NCI-H446 treated with DMSO at 0.1 percent for 48 hours (cell line): ENCODE measurements at places on chromosomes 6 and 20.

- DNase-seq, result peak; percentile 20
Observed at GRCh38 chr6:31791324-31792089, 4.0 kb downstream of the VARS1 start.

DNA sequence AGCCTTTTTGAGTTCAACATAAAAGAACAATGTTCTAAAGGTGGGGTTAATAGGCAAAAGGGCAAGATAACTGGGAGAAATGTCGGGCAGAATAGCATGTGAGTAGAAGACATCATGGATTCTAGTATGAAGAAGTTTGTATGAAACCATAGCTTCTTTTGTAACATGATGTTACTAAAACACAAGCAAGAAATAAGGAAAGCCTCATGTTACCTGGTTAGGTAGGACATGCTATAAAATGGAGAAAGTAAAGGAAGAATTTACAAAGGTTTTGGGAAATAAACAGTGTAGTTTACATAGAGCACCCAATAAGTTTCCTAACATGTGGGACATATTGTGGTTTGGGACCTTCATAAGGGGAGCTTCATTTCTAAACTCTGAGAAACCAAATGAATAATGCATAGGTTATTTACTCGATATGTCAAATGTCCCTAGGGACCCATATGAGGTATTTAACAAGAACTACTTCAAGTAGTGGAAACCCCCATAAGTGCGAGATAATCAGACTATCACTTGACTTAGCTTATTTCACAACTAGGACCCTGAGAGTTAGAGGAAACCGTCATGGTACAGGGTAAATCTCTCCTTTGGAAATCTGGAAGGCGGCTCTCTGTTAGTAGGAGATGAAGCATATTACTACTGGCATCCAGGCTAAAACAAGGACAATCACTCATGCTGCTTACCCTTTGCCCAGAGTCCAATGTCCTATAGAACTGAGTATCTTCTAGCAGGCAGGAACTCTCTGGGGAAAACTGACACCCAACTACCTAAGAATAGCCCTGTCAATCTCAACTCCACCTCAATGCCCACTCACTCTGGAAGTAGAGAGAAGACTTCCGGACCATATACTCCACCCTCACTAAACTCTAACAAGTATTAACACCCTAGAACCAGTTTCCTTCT is 57.5 kb downstream of the ILRUN start:
- DNase-seq, result no peak

DNA sequence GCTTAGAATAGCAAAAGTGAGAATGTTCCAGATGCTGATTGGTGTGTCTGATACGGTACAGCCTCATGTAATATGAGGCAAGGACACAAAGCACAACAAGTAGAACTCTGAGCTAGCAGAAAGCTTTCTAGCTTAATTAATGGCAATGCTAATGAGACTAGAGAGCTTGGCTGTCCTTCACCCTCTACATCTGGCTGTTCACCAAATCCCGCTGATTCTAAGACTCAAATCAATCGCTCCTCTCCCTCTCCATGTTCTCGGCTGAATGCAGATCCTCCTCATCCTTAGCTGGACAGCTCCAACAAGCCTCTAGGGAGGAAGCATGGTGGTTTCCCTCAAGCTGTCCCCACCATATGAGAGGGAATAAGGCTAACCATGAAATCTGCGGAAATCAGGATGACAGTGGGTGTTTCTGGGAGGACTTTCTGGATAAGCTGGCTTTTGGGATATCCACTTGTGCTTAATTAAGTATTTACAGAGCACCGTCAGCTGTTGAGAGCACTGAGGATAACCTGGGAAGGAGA is 128.9 kb downstream of the FOXC1 start:
- peak; percentile 16 for DNase-seq

GRCh38 chr6:107656883-107657282 is 167.0 kb downstream of the SOBP start:
- DNase-seq, result no peak

- no peak for DNase-seq
Observed at GRCh38 chr6:135647521-135647920, 150.0 kb upstream of the AHI1 start.

GRCh38 chr20:10846766-10847165 is 173.0 kb upstream of the JAG1 start:
- DNase-seq, result no peak
